ENCODE measurements at places on chromosomes 7 and 10.

DNA sequence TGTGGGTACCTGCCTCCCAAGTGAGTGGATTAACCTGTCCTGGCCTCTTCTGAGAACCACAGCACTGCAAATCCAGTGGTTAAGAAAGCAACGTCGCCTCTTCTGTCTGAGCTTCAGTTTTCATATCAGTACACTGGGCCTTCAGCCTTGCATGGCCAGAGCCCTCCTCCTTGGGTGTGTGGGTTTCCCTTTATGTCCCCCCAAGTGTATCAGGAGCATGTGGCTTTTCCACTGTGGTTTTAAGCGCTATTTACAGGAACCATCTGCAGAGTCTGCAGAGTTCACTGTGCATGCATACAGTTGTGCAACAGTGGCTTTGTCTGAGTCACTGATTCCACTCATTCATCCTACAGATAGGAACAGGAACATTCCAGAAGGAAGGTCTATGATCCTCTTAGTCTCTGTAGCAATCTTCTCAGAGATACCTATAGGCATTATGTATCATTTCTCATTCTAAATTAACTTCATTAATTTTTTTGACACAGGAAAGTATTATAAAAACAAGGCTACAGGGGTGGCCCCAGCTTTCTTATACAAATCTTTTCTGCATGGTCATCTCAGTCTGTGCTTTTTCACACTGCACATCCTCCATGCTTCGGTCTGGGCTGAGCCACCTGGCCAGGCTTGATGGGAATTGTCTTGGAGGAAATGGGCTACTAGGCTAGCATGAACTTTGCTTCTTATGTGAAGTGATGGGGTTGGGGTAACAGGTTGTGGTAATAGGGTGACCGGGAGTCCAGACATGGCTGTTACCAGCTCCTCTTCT, 17.1 kb downstream of the MBL2 start:
- no peak for DNase-seq

DNA sequence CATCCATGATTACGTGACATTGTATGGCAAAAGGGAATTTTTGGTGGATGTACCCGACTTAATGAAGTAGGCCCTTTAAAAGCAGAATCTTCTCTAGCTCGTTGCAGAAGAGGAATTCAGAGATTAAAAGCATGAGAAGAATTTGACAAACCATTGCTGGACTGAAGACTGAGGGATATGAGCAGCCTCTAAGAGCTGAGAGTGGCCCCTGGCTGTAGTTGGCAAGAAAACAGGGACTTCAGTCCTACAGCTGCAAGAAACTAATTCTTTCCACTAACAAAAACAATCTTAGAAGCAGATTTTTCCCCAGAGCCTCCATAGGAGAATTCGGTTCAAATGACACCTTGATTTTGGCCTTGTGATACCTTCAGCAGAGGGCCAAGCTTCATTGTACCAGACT, 34.1 kb downstream of the MACC1 start:
- no peak for DNase-seq

- peak; percentile 29 for DNase-seq
These were observed 38.4 kb downstream of the PTPRE start for GRCh38 chr10:127945341-127945758.

DNA sequence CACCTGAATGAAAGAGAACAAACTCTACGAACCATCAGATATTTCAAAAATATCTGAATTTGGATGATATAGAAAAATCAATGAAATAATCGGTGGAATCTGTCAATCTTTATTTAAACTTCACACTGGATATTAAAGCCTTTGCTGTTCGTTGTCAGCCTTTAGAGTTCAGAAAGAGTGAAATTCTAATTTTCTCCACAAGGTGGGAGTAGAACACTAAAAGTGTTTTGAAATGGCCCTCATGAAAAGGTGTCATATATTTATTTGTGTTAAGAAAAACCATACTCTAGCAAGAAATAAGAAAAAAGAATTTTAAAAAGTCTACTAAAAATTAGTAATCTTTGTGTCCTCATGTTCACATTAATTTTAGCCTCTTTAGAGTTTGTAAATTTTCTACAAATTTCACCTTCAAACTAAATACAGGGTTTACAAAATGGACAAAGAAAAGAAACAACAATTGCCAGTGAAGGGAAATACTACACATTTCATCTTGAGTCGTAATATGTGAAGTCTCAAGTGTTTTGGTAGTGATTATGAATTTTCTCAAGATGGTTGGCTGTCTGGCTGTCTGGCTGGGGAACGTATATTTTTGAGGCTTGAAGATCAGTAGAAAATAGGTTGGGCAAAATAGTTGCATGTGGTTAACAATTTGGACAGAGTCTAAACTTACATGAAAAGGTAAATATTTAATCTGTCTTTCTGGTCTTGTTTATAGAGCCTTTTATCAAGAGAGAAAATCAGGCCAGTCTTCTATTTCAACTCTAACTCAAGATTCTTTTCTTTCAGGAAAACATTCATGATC, 43.7 kb downstream of the DNAJB9 start:
- peak; percentile 54 for DNase-seq

GRCh38 chr7:116988363-116988989, 35.2 kb downstream of the ST7 start:
- DNase-seq = no peak

DNA sequence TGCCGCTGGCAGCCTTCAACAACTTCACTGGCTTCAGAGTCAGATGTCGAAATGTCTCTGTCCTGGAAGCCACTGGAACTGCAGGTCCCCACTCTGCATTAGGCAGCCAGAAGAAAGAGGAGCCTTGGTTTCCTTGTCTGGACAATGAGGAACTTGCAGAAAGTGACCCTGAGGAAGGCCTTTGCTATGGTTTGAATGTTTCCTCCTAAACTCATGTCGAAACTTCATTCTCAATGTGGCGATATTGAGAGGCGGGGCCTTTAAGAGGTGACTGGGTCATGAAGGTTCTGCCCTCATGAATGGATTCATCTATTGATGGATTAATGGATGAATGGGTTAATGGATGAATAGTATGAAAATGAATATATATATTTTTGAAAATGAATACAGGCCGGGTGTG, 61.6 kb upstream of the GPR26 start:
- no peak for DNase-seq

All from CD4-positive, alpha-beta T cell treated with Interleukin-12 subunit alpha and Interleukin-12 subunit beta, for 1 hour (primary cell).